ENCODE measurements at places on chromosomes 12 and 14. TPM values are rescaled to one million over a fixed set of nuclear protein-coding genes. Genes with fewer than 3 reads are reported as not detected.

INHBC gene
- not detected for total RNA-seq

DNA sequence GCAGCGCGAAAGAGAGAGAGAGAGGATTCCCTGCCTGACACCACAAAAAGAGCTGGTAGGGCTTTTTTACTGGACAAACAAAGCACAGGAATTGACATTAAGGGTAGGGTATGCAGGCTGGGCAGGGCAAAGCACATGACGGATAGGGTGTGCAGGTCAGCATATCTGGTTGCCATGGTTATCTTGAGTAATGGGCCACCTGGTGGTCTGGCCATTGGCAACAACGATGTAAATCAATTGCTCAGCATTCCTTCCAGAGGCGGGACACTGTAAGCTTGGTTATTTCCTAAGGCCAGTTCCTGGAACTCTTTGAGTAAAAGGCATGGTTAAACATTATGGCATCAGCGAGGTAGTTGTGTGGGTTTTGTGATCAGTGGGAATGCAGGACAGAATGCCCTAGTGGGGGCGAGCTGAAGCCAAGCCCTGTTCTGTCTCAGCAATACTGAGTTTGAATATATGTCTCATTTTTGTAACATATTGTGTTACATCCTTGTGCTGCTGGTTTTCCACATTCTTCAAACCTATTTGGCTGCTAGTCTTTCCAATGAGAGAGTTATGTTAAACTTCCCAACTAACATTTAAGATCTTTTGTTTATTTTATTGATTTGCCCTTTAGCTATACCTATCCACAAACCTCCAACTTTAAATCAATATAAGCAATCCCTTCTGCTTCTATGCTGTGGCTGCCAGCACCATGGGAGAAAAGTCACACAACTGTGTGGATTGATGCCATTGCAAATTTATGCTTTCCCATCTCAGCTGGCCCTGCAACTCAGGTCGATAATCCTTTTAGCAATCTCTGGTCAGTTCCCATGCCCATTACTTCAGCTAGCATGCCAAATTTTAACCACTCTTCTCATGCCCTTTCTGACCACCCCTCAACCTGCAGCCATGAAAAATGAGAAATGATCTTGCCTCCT is 396.7 kb upstream of the PDE3A start:
- H3K27me3 ChIP-seq = no peaks in the 10 kb centered on the region
- H3K4me3 ChIP-seq = no peak overlapping the region
- no peak overlapping the region for H3K27ac ChIP-seq

TBC1D30 gene
- 0.42 TPM for total RNA-seq

- no peak overlapping the region for H3K4me3 ChIP-seq
- no peaks in the 10 kb centered on the region for H3K36me3 ChIP-seq
- no peak for DNase-seq
- H3K27me3 ChIP-seq = peaks cover 2% of the 10 kb centered on the region
Observed at GRCh38 chr14:22606380-22606779, 8.3 kb downstream of the ABHD4 start.

COPS7A gene
- 28.0 TPM for total RNA-seq

GPR135 gene
- total RNA-seq = 0.38 TPM

DNA sequence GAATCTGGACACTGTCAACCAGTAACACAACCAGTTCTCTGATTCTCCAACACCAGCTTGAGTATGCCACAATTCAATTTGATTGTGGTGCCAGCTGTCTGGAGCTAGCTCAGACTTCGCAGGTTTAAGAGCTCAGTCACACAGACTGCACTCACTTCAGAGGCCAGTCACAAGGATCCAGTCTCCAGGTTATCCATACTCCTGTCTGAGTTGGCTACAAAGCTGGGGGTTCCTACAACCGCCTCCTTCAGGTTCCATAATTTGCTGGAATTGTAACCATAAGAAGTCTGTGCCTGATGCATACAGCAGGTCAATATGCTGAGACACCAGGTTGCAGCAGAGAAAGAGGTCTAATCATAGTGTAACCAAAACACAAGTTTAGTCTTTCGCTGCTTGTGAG is 70.5 kb upstream of the CPSF6 start:
- no peaks in the 10 kb centered on the region for H3K27me3 ChIP-seq
- no peak overlapping the region for H3K4me3 ChIP-seq
- no peak overlapping the region for H3K27ac ChIP-seq
- DNase-seq = no peak
- H3K4me1 ChIP-seq = no peaks in the 10 kb centered on the region

- no peak overlapping the region for H3K4me3 ChIP-seq
- H3K36me3 ChIP-seq = peaks cover 42% of the 10 kb centered on the region
- no peak for DNase-seq
- H3K27ac ChIP-seq = no peak overlapping the region
- no peaks in the 10 kb centered on the region for H3K4me1 ChIP-seq
- no peaks in the 10 kb centered on the region for H3K27me3 ChIP-seq
Observed at GRCh38 chr12:123337070-123337469, 27.6 kb downstream of the SBNO1 start.

CLEC1B gene
- total RNA-seq = 0.19 TPM

CTSG gene
- total RNA-seq = 19.9 TPM

DNA sequence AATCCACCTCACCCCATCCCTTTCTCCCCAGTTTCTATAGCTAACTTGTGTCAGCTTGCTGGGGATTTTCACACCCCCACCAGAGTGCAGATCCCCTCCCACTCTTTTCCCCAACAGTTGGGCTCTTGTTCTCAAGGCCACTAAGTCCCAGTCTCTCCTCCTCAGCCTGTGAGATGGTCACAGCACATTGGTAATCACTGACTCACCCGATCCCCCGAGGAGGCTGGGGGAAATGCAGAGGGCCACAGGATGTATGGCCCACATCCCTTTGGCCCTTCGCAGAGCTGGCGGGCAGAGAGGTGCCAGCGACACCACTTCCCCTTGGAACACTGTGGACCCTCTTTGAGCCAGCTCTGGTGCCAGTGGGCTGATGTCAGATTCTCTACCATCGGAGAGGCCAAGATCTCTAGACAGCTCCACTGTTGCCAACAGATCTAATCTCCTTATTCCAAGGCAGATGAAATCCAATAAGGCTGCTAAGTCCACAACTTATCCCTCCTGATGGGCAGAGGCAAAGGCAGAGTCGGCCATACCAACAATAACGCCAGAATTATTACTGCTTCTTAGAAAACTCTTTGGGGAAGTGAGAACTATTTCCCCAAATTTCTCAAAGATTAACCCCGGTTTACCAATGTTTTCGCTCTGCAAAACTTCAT is 1.6 kb downstream of the FMNL3 start:
- peaks cover 9% of the 10 kb centered on the region for H3K27me3 ChIP-seq
- peak overlapping the region; percentile 70 for H3K4me3 ChIP-seq
- H3K27ac ChIP-seq = no peak overlapping the region
- no peak for DNase-seq
- no peaks in the 10 kb centered on the region for H3K36me3 ChIP-seq

DNA sequence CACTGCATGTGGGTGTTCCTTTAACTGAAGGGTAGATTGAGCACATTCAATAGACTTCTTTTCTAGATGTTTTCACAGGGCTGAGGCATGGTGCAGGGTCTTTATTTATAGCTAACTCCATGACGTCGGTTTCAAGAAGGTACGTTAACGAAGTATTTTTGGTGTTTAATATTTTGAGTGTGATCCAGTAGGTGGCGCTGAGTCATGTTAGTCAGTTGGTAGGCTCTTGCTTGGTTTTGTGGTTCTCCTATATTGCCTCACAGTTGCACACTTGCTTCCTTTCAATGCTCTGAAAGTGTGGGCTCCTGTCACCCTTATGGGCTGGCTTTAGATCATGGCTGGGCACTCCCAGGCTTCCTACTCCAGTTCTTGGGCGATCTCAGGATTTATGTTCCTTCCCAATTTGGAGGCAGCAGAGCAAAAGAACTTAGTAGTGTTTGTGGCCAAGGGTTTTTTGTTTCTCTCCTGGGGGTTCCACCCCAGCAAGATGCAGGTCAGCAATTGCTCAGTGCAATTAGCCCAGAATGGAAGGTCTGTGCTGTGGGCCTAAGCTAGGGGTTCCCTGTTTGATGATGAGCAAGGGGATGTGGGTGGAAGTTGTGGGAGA is 471.6 kb upstream of the FOXG1 start:
- H3K4me1 ChIP-seq = no peaks in the 10 kb centered on the region
- no peaks in the 10 kb centered on the region for H3K36me3 ChIP-seq
- no peak overlapping the region for H3K27ac ChIP-seq
- H3K4me3 ChIP-seq = no peak overlapping the region
- no peak for DNase-seq
- H3K27me3 ChIP-seq = no peaks in the 10 kb centered on the region

- H3K27me3 ChIP-seq = no peaks in the 10 kb centered on the region
- no peak overlapping the region for H3K27ac ChIP-seq
- DNase-seq = no peak
- no peaks in the 10 kb centered on the region for H3K4me1 ChIP-seq
- H3K4me3 ChIP-seq = no peak overlapping the region
Observed at GRCh38 chr12:119341020-119341419, 6.5 kb downstream of the CCDC60 start.

XRCC3 gene
- 15.9 TPM for total RNA-seq

GLT1D1 gene
- total RNA-seq = 0.33 TPM

GRCh38 chr12:6272300-6273204 is 37.9 kb upstream of the PLEKHG6 start:
- peak overlapping the region; percentile 66 for H3K27ac ChIP-seq
- no peaks in the 10 kb centered on the region for H3K36me3 ChIP-seq
- H3K27me3 ChIP-seq = peaks cover 41% of the 10 kb centered on the region
- no peak for DNase-seq
- H3K4me1 ChIP-seq = peaks cover 20% of the 10 kb centered on the region

DNA sequence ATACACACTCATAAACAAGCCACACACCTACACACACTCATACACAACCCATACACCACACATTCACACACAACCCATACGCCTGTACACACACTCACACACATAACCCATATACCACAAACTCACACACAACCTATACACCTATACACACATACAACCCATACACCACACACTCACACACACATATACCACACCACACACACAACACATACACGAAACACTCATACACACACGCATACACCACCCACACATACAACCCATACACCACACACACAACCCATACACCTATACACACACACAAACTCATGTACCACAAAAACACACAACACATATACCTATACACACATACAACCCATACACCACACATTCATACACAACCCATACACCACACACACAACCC is 164.3 kb downstream of the TMEM121 start:
- no peaks in the 10 kb centered on the region for H3K36me3 ChIP-seq
- no peak overlapping the region for H3K27ac ChIP-seq
- DNase-seq = no peak

All from thymus (tissue), 14 donors.